ENCODE measurements at places on chromosomes 12 and 14.
A peak's percentile ranks its signal among the peaks of the same experiment; 100 is the strongest.

- no peak for DNase-seq
These were observed 109.4 kb downstream of the DACT1 start for GRCh38 chr14:58747181-58747580.

GRCh38 chr12:87413784-87414183, 615.4 kb downstream of the C12orf50 start:
- no peak for DNase-seq

GRCh38 chr12:4610481-4610880, 38.4 kb downstream of the AKAP3 start:
- no peak for DNase-seq

GRCh38 chr12:118959985-118960560, 21.3 kb upstream of the SRRM4 start:
- no peak for DNase-seq

DNA sequence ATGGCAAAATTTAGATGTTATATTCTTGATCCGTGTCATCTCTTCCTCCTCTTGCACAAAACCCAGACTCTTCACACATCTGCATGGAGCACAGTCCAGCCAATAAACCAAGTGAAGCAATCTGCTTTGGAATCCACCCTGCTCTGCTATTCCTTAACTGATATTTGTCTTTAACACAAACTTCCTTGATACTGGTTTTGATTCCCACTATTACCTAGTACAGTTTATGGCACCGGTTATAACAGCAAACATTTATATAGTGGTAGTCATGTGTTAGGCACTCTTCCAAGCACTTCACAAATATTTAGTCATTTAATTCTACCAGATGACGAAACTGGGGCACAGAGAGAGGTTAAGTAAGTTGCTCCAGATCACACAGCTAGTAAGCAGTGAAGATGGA, 12.5 kb downstream of the STYK1 start:
- no peak for DNase-seq

GRCh38 chr14:91261115-91261514, 16.6 kb upstream of the GPR68 start:
- peak; percentile 46 for DNase-seq

DNA sequence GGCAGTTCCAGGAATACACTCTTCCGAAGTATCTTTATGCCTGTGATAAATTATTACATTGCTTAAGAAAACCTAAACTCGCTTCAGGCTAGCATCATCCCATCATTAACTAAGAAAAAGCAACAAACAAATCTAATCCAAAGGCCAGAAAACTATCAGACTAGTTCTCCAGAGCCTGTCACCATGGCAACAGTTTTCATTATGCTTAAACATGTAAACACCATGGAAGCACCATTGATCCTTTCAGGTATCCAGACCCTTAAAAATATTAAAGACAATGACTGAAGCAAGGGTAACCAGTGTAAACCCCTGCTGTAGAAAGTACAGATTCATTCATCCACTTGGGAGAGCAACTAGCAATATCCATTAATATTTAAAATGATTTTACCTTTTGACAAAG, 9.8 kb downstream of the DAD1 start:
- no peak for DNase-seq

DNA sequence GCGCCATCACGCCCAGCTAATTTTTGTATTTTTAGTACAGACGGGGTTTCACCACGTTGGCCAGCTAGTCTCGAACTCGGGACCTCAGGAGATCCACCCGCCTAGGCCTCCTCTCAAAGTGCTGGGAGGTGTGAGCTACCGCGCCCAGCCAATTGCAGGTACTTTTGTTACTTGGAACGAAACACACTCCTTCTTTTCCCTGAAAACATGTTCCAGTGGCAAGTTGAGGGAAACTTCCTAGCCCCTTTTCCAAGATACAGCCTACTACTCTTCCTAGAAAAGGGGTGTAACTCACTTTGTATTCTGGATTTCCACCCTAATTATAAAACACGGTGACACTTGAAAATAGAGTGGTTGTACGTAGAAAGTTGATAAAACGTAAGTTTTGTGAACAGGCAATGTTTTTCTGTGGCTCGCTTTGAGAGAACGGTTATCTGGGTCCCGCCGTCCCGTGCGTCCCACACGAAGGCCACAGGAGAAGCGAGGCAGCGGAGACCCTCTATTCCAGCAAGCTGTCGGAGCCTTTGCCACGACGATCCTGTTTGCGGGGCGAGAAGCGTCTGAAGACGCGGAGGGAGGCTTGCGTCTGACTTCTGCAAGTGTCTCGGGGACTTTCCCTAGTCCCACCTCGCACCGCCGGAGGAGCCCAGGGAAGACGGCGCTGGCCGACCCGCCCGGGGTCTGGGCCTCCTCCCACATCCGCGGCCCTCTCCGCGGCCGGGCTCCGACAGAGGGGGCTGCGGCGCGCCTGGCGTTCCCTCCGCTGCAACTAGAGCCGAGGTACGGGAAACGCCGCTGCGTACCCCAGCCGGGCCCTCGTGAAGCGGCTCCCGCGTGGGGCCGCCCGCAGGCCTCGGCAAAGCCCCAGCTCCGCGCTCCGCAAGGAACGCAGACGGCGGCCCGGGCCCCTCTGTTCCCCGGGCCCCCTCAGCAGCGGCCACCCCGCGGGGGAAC, 745 bp downstream of the CDCA4 start:
- DNase-seq, result peak; percentile 53

- DNase-seq, result no peak
These were observed 27.8 kb upstream of the BMAL2 start for GRCh38 chr12:27304856-27305255.

- DNase-seq, result peak; percentile 43
These were observed 79.2 kb downstream of the B4GALNT3 start for GRCh38 chr12:538731-539539.

- no peak for DNase-seq
These were observed 76.3 kb downstream of the COX16 start for GRCh38 chr14:70283156-70283555.

- DNase-seq, result no peak
These were observed 7.2 kb downstream of the NDRG2 start for GRCh38 chr14:21017528-21018245.

All from activated CD4-positive, alpha-beta T cell treated with anti-CD3 and anti-CD28 coated beads for 4 hours (primary cell).